Sciatic nerve (tissue), 2 donors: ENCODE measurements at places on chromosomes 7 and 10.
A peak's percentile ranks its signal among the peaks of the same experiment; 100 is the strongest.

DNA sequence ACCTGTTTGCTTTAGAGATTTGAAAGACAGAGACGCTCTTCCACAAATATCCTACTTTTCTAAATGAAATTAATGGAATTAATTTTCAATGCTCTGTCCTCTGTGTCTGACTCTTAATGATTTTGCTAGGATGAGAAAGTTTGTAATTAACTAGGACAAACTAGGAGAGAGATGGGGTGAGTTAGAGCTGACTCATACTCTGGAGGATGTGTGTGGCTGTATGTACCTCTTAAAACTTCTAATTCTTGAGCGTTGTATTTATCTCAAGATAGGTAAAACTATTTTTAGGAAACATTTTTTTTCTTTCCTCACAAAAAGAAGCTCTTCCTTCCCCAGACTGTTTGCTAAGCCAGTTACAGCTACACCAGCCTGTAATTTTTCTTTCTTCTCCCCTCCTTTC, 178.8 kb upstream of the ANKRD30A start:
- DNase-seq: no peak

DNA sequence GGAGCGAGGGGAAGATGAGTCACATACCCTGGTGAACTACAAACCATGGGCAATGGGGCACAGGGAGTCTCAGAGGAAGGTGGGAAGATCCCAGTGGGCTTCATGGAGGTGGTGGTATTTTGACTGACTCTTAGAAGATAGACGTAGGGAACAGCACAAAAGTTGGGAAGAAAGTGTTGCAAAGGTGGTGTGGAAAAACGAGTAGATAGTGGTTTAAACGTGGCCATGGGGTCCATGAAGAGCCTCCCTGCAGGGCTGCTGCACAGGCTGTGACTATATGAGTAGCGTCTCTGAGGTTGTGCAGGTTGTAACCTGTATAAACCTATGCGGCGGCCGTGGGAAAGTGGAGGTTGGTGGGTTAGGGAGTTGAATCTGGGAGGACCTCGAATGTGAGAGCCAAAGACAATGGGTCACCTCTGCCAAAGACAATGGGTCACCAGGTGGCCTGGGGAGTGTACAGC, 13.8 kb downstream of the LZTS2 start:
- DNase-seq: no peak

DNA sequence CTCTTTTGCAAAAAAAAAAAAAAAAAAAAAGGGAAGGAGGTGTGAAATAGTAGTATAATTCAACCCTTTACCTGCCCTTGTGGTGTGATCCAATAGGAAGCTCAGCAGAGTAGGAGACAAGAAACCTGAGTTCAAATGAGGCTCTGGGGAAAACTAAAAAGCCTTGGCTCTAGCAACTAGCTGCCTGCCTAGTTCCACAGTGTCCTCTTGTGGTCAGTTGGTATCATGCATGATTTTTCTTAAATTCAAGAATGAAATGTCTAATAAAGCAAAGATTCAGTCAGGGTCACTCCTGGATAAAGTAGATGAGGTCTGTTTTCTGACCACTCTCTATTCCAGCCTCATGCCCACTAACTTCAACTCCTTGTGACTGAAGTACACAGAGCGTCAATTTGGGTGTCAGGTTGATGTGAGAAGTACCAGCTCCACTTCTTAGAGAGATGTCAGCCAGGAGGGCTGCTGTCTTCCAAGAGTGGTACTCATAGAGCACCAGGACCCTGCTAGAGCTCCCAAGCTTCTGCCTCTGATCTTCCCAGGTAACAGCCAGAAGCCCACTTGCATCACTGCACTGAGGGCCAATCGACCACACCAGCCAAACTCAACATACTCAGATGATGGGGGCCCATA, 10.5 kb downstream of the LSM5 start:
- DNase-seq: no peak

DNA sequence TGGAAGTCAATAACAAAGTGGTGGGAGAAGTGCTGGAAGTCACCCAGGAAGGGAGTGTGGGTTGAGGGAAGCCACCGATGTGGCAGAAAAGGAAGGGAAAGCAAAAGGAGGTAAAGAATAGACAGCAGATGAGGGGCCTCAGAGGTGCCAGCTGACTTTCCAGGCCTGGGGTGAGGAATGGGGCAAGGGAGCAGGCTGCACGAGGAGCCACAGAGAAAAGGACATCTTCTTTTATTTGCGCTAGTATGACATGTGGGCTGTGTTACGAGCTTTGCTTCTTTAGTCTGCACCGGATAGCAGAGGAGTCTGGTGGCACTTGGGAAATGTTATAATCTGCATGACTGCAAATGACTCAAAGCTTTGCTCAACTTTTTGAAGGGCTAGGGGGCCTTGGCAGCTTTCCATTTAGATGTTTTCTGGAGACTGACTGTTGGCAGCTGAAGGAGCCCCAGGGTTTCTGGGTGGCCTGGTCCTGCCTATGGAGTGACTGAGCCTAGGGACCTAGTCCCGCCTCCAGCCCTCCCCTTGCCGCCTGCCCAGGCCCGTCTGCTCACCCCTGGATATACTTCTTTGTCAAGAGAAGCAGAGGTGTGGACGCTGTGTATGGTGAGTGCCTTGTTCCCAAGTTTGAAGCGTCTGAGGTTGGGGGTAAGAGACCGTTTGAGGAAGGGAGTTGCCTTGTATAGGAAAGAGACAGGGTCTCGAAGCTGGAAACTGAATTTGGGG, 5.1 kb downstream of the PRXL2A start:
- DNase-seq: no peak

DNA sequence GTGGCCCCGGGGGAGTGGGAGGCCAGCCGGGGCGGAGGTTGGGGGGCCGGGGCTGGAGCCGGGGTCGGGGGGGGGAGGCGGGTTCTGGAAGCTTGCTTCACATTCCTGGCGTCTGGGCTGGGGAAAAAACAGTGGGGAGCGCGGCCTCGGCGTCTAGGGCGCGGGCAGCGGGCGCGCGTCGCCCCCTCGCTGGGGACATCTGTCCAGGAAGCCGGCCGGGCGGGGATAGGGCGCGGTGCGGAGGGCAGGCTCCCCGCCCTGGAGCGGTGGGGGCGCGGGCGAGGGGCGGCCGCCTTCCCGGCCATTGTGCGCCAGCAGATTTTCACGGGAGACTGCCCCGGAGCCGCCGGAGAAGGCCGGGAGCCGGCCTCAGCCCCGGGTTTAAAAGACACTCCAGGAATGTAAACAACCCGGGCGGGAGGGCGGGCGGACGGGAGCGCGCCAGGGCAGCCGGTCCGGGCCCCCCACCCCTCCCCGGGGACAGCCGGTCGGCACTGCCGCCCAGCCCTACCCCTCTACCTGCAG, 1.4 kb downstream of the ZMIZ1 start:
- peak; percentile 72 for DNase-seq

DNA sequence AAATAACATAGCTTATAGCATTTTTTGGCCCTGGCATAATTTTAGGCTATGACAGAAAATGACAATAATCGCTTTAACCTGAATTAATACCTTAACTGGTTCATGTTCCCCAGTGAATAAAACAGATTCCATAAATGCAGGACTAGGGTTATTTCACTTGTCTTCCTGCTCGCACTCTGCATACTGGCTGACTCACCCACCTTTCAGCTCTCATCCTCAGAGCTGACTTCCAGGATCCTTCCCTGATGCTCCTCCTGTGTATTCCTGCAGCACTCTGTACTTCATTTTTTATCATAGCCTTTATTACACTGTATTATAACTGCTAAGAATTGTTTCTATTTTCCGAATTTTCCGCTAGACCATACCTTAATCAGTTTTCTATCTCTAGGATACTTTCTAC, 123.7 kb downstream of the AVL9 start:
- no peak for DNase-seq

GRCh38 chr10:25912866-25913265, 21.2 kb upstream of the MYO3A start:
- no peak for DNase-seq

GRCh38 chr7:155885167-155886155, 73.2 kb upstream of the SHH start:
- peak; percentile 60 for DNase-seq

- DNase-seq: no peak
Measured at GRCh38 chr10:101301111-101301731, 52.7 kb upstream of the BTRC start.

DNA sequence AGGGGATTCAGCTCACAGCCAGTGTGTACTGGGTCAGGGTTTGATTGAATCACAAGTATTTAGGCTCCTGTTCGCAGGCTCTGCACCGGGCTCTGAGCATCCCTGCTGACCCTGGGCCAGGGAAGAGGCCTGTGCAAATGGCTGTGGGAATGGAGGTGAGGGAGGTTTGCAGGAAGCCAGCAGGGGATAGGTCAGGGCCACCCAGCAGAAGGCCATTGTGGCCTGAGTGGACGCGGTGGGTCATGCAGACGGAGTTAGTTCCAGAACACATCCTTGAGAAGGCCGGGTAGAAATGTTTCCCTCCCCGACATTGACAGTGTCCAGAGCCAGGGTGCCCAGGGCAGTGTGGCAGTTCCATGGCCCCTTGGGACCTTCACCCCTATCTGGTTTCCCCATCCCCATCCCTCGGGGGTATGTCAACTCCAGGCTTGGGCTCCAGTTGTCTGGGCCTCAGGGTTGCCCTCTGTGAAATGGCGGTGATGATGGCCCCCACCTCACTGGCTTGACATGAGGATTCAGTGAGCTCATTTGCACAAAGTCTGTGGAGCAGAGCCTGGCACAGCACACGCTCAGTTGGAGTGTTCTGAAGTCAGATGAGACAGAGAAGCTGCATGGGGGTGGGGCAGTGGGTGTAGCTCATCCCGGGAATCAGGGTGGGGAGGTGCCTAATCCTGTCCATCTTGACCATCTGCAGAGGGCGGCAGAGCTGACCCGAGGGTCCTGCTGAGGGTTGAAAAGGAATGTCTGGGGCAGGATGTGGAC, 107.6 kb downstream of the ADCY1 start:
- DNase-seq: peak; percentile 42

- DNase-seq: no peak
Measured at GRCh38 chr7:131281266-131282048, 46.2 kb upstream of the MKLN1 start.
